NCI-H510A treated with DMSO at 0.1 percent for 48 hours (cell line): ENCODE measurements at places on chromosomes 11 and 22.

DNA sequence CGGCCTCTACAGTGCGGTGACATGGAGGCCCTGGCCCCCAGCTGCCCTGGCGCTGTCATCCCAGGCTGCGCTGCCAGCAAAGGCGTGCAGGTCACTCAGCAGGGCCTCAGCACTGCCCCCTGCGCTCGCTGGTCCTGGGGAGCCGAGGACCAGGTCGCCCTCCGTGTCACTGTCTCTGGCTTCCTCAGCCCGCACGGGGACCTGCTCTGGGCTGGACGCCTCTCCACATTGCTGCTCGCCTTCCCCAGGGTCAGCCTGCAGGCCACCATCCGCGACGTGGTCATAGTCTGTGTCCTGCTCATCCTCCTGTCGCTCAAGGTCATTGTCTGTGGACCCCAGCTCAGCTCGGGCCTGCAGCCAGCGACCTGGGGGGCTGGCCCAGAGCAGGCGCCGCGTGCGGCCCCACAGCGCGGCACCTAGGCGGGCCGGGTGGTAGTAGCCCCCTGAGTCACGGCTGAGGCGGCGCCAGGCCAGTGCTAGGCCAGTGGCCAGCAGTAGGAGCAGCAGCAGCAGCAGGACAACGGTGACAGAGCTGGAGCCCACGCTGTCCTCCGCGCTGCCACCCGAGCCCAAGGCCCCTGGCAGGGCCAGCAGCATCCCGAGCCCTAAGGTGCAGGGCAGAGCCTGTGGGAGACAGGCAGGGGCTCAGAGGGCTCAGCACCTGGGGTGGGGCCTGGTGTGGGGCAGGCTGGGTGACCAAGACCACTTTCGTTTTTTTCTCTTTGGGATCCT is 1.6 kb downstream of the PTPRCAP start:
- DNase-seq: no peak

- DNase-seq: no peak
Observed at GRCh38 chr22:48444320-48445112, 1383.2 kb downstream of the BRD1 start.

DNA sequence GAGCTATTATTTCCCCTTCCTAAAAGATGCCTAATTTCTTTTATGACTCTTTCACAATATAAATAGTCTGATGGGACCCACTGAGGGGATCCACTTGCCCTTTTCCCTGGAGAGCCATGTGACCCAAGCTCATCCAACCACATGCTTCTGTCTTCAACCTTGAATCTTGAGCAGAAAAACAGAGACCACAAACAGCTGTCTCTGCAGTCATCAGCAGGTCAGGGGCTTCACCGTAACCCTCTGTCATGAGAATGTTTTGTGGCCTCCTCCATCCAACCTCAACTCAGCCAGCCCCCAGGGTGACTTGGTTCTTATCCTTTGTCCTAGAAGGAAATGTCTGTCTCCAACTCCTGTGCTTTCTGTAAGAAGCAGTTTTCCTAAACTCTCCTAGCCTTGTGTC is 129.6 kb upstream of the POU2AF2 start:
- DNase-seq: no peak

DNA sequence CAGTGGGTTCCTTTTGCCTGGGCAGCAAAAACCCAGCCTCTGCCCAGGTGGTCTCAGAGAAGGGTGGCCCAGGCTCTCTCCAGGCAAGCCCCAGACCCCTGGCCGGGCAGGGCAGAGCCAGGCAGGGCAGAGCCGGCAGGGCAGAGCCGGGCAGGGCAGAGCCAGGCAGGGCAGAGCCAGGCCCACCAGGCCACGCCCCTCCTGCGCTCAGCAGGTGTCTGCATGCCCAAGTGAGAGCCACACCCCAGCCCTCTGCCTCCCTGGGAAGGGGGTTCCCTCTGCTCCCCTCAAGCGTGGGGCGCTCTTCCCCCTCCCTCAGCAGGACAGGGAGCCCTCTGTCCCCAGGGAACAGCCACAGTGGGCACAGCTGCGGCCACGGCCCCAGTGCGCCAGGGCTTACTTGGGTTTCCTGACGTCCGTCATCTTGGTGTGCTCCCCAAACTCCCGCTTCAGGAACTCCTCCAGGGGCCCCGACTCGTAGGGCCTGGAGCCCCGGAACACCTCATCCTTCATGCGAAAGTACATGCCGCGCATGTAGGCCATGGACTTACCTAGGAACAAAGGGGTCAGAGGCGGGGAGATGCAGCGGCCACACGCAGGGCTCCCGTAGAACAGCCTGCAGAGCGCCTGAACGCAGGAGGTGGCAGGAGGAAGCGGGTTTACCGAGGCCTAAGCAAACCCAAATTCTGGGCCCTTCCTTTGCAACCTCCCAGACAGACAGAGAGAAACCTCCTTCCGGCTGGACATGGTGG is 10.1 kb upstream of the BAIAP2L2 start:
- DNase-seq: no peak

DNA sequence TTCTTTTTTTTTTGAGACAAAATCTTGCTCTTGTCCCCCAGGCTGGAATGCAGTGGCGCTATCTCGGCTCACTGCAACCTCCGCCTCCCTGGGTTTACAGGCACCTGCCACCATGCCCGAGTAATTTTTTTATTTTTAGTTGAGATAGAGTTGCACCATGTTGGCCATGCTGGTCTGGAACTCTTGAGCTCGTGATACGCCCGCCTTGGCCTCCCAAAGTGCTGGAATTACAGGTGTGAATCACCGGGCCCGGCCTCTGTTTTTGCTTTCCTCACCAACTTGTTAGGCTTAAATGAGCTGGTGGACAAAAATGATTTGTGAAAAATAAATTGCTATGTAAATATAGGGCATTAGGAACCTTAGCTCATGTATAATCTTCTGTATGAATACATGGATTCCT is 3.5 kb downstream of the MEI1 start:
- no peak for DNase-seq

- no peak for DNase-seq
Observed at GRCh38 chr22:42231929-42232328, 38.5 kb downstream of the TCF20 start.

- DNase-seq: no peak
Observed at GRCh38 chr11:68353669-68354068, 41.3 kb downstream of the LRP5 start.

DNA sequence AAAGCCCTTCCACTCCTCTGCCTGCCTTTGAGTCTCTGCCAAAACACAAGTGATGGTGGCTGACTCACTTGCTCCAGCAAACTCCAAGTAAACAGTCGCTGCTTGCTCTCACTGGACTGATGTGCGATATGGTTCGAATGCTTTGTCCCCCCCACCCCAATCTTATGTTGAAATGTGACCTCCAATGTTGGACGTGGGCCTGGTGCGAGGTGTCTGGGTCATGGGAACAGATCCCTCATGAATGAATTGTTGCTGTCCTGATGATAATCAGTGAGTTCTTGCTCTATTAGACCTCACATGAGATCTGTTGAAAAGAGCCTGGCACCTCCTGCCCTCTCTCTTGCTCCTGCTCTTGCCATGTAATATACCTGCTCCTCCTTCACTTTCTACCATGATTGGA is 747.9 kb downstream of the OPCML start:
- DNase-seq: no peak

- peak; percentile 46 for DNase-seq
Observed at GRCh38 chr11:48055292-48056132, 75.2 kb downstream of the PTPRJ start.

GRCh38 chr11:117072517-117073461 is 25.4 kb downstream of the SIK3 start:
- DNase-seq: no peak

DNA sequence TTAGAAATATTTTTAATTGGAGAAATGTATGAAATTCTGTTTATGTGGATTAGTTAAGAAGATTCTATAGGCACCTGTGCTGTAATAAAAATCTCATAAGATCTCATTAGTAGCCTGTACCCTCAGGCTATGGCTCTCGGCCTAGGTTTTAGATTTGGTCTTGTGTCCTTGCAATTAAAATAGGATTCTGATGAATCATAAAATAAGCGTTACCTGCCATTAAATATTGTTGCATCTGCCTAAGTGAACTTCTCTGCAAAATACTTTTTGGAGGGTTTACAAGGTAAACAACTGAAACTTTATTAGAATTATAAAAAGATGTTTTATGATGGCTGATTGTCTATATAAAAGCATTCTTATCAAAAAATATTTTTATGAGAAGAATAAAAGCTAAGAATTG is 804.1 kb upstream of the ANO3 start:
- DNase-seq: no peak

- no peak for DNase-seq
Observed at GRCh38 chr11:119643212-119643875, 85.7 kb downstream of the NECTIN1 start.

- DNase-seq: no peak
Observed at GRCh38 chr11:45159781-45160365, 13.4 kb downstream of the PRDM11 start.

DNA sequence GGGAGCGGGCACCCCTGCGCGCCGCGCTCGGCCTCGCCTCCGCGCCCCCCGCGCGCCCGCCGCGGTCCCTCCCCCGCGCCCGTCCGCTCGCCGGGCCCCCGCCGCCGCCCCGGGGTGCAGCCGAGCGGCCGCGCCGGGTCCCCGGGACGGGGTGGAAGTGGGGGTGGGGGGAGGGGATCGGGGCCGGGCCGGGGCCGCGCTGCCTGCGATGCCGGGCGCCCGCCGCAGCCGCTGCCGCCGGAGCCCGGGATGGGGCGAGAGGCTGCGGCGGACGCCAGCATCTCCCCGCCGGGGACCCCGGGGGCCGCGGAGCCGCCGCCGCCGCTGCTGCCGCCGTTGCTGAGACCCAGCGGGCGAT is 365 bp downstream of the MGAT3 start:
- no peak for DNase-seq

- DNase-seq: no peak
Observed at GRCh38 chr22:22928666-22929380, 41.2 kb downstream of the IGLL5 start.

GRCh38 chr11:11313902-11314692 is 39.0 kb downstream of the CSNK2A3 start:
- no peak for DNase-seq

GRCh38 chr22:44600207-44600785 is 101.7 kb upstream of the PRR5 start:
- DNase-seq: no peak

DNA sequence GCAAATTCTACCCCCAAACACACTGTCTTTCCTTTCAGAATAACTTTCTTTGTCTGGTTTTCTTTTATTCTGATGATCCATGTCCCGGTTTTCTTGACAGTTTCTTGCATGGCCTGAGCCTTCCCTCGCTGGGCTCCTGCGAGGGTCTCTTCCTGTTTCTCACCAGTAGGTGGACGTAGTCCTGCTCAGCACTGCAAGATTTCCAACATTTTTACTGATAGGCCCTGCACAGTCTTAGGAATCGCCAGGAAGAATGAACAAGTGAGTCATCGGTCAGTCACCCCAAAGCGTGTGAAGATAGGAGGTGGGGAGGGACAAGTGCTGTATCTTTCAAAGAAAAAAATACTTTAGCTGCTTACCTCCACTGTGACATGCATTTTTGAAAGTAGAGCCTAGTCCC is 16.9 kb upstream of the KIRREL3 start:
- no peak for DNase-seq

DNA sequence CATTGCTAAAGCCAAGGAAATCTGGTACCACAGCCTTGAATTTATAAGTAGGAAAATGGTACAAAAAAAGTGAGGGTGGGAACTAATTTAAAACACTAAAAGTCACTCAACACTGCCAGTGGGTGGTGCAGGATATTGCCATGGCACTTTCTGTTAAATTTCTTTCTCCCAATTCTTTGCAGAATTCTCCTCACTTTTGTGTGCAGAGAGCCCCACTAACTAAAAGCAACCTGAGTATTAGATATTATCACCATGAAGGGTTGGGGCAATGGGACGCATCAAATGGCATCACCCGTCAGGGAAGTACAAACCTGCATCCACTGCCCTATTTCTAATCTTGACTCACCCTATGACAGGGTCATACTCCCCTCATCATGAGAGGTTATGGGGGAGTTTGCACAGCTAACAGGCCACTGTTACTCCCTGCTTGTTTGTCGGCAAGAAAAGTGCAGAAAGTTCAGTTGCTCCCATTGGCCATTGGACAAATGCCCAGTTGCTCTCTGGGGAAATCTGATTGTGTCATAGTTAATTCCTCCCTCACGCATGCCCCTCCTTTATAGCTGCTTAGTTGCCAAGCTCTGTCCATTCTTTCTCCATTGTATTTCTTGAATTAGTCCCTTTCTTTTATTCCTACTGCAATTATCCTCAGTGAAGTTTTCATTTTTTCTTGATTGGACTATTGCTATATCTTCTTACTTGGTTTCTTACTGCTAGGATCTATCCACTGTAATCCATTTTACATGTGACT is 93.8 kb upstream of the BLID start:
- DNase-seq: no peak

DNA sequence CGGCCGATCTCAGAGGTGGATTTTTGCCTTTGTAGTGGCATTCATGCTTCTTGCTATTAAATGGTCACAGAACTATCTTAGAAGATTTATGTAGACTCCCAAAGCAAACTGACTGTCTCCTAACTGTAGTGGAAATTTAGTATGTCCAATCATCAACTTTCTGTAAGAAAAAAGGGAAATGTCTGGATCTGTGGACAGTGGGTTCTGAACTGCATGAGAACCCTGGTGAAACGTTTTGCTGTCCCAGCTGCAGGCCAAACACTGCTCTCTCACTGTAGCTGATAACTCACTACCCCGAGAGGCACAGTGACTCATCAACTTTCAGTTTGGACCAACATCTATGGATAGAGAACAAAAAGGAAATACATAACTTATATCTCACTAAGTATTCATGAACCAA is 387.1 kb downstream of the SOX6 start:
- peak; percentile 34 for DNase-seq

- DNase-seq: no peak
Observed at GRCh38 chr11:64138398-64138797, 27.5 kb downstream of the MACROD1 start.

- peak; percentile 55 for DNase-seq
Observed at GRCh38 chr11:103091064-103091800, 728 bp downstream of the DCUN1D5 start.

DNA sequence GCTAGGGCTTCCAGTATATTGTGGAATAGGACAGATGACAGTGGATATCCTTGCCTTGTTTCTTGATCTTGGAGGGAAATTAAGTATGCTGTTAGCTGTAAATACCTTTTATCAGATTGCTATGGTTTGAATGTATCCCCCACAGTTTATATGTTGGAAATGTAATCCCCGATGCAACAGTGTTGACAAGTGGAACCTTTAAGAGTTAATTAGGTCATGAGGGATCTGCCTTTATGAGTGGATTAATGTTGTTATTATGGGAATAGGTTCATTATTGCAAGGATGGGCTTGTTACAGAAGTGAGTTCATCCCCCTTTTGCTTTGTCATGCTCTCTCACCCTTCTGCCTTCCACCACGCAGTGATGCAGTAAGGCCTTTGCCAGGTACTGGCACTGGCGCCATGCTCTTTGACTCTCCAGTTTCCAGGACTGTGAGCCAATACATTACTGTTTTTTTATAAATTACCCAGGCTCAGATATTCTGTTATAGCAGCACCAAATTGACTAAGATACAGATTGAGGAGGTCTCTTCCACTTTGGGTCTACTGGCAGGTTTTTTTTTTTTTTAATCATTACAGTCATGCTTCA is 16.4 kb downstream of the CABIN1 start:
- DNase-seq: no peak

- DNase-seq: no peak
Observed at GRCh38 chr22:47623763-47624148, 861.3 kb downstream of the TBC1D22A start.

GRCh38 chr22:29925402-29925801 is 42.4 kb downstream of the MTMR3 start:
- no peak for DNase-seq
